ENCODE measurements at places on chromosomes 4 and X.

DNA sequence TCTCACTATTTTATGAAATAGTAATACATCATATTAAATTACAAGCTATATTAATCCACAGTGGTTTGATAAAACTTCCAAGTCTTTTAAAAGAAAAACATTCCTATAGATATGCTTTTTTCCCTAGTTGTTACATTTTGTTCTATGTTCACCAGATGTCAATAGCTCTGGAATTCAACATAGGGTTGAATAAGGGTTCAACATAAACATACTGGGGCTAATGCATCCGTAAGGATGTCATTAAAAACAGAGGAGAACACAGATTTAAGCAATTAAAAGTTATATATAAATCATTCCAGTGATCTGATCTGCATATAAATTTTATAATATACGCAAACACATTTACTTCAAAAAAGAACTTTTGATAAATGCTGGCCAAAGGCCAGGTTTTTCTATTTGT is 32.5 kb downstream of the SULT1B1 start:
- DNase-seq: no peak

DNA sequence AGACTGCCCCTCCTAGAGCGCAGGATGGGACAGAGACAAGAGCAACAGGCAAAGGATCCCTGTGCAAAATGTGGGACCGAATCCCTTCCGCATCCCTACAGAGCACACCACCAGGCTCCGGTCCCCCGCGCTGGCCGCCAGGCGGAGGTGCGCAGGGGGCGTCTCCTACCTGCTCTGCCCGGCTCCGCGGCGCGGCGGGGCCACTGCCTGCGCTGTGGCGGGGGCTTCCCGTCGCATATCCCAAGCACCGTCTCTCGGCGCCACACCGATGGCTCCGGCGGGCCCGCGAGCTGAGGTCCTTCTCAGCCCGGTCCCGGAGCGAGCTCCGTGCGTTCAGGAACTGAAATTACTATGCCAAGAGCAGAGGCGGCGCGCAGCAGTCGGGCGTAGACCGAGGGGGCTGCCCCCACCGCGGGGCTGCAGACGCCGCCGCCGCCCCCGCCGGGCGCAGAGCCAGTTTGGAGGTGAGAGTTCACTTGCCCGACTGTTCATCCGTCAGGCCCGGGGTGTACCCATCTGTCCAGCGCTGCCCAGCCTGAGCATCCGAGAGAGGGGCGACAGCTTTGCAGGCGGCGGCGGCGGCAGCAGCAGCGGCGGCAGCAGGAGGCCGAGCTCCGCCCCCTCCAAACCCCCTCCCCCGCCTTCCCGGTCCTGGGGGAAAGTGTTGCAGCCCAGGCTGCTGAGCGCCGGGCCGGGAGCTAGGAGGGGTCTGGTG is at the start of gene GPRIN3:
Gene GPRIN3, minus strand, starts transcription at position 355 of the 715 bp plus-strand sequence. CDS start 57,690 bp downstream, outside the sequence.
- DNase-seq: peak; percentile 6

DNA sequence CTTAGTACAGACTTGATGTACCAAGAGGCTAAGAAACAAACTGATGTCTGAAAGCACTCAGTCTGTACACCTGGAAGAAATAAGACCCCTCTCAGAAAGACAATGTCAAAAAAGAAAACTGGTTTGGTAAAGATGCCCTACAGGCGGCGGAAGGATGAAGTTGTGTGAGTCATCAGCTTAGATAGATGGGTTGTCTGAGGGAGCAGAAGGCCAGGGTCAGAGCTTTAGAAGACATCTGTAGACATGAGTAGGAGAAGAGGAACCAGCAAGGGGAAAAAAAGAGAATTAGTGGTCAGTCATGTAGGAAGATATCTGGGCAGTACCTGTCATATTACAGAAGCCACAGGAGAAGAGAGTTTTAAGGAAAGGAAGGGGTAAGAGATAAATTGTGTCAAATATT is 8.3 kb downstream of the SRPX2 start:
- DNase-seq: no peak

- DNase-seq: peak; percentile 10
These were observed 202.0 kb downstream of the RRAGB start for GRCh38 chrX:55919367-55920221.

- DNase-seq: no peak
These were observed 248.6 kb downstream of the ADAMTS3 start for GRCh38 chr4:72320223-72320948.

DNA sequence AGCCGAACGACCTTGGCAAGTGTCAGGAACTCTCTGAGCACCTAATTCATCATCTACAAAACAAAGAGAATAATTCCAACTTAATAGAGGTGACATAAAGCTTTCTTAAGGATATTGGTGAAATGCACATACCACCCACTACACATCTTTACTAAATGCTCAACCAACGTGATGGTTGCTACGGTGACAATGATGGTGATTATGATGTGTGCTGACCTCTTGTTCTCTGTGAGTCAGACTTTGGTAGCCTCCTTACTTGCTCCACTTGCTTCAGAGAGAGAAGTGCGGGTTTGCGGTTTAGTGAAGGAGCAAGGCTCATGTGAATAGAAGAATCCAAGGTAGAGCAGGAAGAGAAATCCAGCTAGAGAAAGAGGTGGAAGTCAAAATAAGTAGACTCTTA is 52.8 kb upstream of the CLNK start:
- no peak for DNase-seq

GRCh38 chrX:73524906-73525305 is 38.1 kb upstream of the CHIC1 start:
- no peak for DNase-seq

- no peak for DNase-seq
These were observed 35.0 kb upstream of the GNPDA2 start for GRCh38 chr4:44761306-44761705.

DNA sequence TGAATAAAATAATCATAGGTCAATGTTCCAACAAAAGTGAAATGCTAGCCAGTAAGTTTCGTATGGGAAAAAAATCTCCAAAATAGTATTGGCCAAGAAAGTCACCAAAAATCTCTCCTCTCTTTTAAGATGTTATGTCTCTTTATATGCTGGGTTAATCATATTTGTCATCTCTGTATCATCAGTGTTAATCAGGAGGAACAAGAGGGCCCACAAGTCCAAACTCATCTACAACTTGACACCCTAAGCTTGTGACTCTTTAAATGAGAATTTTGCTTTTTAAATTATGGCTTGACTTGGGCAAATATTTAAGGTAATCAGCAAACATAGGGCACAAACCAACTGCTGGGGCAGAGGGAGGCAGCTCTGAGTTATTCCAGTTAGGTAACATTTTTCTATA is 75.5 kb downstream of the AMMECR1 start:
- DNase-seq: no peak

GRCh38 chr4:26085551-26085950 is 171.5 kb downstream of the SMIM20 start:
- DNase-seq: no peak

- no peak for DNase-seq
These were observed 791.0 kb upstream of the DIAPH2 start for GRCh38 chrX:95893636-95894035.

DNA sequence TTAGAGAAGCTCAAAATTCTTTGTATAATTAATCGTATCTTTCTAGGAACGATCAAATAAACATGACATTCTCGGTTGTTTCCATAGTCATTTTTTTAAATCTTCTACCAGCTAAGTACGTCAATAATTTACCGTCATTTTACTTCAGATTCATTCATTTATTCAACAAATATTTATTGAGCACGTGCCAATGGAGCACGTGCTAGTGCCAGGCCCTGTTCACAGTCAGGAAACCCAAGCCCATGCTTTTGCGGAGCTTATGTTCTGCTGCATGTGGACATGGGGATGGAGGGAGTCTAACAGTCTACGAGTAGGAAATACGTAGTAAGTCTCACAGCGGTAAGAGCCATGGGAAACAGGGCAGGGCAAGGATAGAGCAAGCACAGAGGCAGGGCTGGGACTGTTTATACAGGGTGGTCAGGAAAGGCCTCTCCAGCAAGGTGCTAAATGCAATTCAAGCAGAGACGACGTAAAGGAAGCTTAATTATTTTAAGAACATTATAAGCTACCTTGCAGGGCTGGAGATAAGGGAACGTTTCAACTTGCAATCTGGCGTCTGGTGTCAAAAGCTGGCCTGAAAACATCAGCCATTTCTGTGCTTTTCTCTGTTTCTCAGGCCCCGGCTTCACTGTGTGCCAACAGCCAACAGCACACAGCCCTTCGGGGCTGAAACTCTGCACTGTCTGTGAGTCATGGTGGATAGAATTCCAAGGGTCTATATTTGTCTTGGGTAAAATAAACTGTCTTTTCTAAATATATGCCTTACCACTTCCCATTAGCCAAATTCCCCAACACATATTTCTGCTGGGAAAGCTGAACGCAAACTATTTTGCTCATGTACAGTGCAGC is 517.1 kb upstream of the ZFP42 start:
- no peak for DNase-seq

- no peak for DNase-seq
These were observed 101.6 kb upstream of the MID1IP1 start for GRCh38 chrX:38699696-38700095.

- peak; percentile 8 for DNase-seq
These were observed 10.5 kb upstream of the UCP1 start for GRCh38 chr4:140579278-140579677.

GRCh38 chrX:135087867-135088266 is 32.5 kb downstream of the ETDB start:
- no peak for DNase-seq

DNA sequence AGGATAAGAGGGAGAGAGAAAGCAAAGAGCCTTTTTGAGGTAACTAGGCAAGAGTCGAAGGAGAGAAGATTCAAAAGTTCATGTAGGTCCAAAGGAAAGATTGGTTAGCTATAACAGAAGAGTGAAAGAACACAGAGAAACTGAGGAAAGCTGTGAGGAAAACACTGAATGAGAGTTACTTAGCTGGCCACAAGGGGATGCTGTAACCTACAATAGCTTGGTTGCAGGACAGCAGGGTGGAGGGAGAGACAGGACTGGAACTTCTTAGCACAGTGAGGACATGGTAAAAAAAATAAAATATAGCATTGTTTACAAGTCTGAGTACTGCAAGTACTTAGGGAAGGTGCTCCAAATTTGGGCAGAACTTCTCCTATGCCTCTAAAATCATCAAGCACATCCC is 48.3 kb downstream of the RAI2 start:
- no peak for DNase-seq

GRCh38 chrX:11437642-11438379 is 144.6 kb downstream of the AMELX start:
- no peak for DNase-seq

DNA sequence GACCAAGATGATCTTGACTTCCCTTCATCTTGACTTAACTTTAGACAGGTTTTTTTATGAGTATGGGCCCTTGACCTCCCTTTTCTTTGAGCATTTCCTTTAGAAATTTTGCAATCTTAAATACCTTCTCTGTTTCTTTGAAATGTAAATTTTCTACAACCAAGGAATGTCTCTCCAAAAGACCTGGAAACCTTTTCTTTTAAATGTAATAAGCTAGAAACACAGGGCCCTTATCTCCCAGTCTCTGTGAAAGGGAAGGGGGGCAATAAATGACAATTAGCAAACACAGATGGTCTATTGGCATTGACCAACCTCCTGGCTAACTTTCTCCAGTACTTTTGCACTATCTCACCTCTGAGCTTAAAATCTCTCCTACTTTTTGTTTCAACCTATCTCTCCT is 144.3 kb upstream of the GK2 start:
- DNase-seq: no peak

- DNase-seq: no peak
These were observed 95.1 kb upstream of the GALNTL6 start for GRCh38 chr4:171718069-171718468.

DNA sequence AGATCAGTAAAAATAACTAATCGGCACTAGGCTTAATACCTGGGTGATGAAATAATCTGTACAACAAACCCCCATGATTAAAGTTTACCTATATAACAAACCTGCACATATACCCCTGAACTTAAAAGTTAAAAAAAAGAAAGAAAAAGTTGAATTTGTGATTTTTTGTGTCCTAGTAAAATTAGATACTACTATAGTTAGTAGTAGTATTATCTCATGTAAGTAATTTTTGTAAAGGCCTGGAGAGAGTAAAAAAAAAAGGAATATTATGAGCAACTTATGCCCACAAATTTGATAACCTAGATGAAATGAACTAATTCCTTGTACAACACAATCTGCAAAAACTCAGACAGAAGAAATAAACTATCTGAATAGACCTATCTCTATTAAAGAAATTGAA is 25.7 kb upstream of the SLC16A2 start:
- DNase-seq: no peak

DNA sequence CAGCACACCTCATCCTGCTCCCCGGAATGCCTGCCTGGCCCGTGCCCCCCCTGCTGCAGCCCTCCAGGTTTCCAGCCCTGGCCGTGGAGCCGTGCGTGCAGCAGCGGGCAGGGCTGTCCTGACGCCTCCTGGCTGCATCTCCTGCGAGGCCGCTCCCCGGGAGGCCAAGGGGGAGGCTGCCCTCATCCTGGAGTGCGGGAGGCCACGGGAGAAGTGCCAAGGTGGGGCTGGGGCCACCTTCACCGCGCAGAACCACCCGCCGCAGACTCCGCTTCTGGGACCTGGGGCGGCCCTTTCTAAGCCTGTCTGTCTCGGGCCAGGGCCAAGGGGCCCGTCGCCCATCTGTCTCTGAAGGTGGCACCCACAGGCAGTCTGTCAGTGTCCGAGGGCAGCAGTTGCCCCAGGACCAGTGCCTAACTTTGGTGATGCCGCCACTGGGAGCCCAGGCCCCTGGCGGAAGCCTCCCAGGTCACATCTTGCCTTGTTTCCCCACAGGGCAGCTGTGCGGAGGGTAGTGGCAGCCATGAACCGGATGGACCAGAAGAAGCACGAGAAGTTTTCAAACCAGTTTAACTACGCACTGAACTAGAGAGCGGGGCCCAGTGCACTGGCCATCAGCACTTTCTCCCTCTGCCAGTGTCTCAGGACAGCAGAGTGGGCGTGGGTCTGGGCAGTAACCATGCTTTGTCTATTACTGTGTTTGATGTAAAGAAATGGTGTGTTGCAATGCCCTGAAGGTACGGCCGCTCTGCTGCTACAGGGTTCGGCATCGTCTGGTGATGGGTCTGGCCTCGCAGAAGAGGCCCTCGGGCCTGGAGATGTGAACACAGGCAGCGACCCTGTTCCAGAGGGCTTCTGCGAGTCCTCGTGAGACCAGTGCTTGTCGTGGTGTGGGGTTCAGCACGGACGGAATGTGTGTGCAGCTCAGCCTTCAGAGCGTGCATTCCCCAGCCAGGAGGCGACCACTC is 20.6 kb downstream of the NKX1-1 start:
- DNase-seq: no peak

DNA sequence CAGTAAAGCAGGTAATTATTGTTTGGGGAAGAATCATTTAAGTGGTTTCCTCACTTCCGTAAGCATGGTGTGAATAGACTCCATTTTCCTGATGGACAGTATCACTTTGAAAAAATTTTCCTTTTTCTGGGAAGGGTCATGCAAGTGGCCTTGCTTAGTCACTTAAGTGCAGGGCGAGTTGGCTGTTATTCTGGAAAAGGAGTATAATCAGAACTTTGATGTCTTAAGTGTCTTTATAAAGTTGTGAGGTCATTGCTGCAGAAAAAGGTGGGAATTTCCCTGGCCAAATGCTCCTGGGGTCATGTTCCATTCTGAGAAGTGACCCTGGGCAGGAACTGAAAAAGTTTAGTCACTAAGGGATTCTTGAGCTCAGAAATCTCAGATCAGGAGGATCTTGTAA is 146.1 kb upstream of the OTUD4 start:
- DNase-seq: no peak
